CD4-positive, CD25-positive, alpha-beta regulatory T cell (primary cell): ENCODE measurements at places on chromosomes 1 and 21.

GRCh38 chr1:115299266-115299665, 38.8 kb downstream of the NGF start:
- no peak for DNase-seq

DNA sequence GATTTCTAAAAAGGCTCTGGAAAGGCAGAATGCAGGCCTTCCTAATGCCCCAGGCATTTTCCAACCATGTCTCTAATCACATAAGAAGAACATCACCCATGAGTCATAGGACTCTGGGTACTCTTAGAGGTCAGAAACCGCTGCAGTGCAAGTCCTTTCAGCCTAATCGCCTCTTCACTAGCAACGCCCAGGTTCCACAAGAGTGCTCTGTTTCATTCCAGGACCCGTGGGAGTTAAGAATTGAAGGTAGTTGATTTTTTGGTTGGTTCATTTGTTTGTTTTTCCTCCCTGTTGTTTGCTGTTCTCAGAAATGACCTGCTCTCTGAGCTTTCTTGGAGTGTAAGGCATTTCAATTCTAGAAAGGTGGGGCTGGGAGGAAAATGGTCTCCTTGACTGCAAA, 123.2 kb downstream of the NR5A2 start:
- DNase-seq: no peak

DNA sequence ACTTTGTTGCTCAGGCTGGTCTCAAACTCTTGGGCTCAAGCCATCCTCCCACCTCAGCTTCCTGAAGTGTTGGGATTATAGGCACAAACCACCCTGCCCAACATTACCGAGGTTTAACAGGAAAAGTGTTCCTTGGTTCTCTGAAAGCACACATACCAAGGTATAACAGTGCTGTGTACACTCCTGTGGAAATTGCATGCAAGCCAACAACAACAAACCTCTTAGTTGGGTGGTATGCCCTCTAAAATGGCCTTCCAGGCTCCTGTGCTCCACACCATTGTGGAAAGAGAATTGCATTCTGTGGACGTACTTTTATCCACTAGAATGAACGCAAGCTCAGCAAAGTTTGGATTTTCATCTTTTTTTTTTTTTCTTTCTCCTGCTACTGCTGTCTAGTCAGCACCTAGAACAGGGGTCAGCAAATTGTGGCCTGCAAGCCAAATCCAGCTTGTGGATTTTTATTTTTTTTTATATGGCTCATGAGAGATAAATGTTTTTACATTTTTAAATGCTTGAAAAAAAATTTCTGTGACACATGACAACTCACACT, 192.2 kb upstream of the TNR start:
- DNase-seq: no peak

DNA sequence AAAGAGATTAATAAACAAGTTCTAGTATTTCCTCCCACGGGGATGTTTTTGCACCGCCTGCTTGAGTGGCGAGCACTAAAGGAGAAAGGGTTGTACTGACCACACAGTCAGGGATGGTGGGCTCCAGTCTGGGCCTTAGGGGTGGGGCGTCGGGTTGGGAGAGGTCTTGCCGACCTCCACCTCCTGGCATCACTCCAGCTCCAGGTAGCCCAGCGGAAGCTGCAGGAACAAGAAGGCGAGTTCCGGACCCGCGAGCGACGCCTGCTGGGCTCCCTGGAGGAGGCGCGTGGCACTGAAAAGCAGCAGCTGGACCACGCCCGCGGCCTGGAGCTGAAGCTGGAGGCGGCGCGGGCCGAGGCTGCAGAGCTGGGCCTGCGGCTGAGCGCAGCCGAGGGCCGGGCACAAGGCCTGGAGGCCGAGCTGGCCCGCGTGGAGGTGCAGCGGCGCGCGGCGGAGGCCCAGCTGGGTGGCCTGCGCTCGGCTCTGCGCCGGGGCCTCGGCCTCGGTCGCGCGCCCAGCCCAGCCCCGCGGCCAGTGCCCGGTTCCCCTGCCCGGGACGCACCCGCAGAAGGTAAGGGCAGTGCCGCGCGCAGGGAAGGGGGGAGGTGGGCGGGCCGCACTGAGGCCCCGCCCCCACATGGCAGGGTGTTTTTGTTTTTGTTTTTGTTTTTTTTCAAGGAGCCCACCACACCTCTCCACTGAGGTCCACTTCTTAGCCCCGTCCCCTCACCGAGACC, 19.7 kb downstream of the MFAP2 start:
- DNase-seq: peak; percentile 71

- no peak for DNase-seq
These were observed 185.1 kb downstream of the PLPP3 start for GRCh38 chr1:56394298-56394697.

DNA sequence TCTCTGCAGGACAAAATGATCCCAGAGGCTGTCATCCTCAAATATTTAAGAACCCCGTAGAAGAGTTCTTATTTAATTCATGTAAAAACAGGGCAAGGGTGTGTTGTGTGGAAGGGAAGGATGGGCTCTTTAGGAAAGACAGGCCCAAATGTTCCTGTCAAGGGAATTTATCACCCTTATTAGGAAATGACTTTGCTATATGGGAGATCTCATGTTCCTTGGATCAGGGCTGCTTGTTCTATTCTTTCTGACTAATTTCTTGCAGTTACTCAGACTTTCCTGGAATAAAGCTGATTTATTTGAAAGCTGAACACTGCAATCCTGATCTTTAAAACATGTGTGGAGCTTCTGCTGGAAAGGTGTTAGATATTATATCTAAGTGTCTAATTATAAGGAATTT, 72.8 kb downstream of the SELENOF start:
- DNase-seq: no peak

GRCh38 chr1:203475012-203475981, at the start of gene PRELP:
Gene PRELP, plus strand, starts transcription at chr1:203475806. Its CDS starts 7,379 bp downstream, at chr1:203483185.
- DNase-seq: no peak

DNA sequence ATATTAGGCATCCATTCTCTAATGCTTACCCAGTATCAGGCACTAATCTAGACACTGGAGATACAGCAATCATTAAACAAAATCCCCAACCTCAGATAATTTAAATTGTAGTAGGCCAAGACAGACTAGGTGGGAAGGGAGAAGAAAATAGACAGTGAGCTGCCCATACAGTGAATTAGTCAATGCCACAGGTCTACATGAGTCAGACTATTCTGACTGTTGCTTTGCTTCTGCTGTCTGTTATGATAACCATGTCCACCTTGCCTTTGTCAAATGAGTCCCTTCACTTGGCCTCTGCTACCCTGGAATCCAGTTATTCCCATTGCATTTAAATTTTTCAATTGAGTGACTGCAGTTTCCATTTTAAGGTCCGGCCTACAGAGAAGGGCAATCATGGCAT, 59.5 kb downstream of the PIK3R3 start:
- no peak for DNase-seq

- DNase-seq: no peak
These were observed 4.0 kb upstream of the LAMC1 start for GRCh38 chr1:183019139-183019740.

DNA sequence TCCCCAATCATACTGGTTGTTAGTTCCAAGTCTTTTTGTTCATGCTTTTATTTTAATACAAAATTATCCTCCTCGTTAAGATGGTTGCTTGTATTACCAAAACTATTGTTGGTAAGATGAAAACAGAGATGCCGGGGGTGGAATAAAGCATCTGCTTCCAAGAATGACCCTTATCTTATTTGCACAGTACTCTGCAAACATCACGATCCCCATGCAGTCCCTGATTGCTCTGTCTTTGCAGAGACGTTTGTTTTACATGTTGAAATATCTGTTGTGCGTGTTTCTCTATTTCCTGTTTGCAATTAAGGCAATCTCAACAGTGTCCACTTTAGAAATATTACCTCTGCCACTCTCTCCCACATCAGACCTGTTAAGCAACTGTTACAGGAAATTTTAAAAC, 141.3 kb upstream of the NCAM2 start:
- no peak for DNase-seq

DNA sequence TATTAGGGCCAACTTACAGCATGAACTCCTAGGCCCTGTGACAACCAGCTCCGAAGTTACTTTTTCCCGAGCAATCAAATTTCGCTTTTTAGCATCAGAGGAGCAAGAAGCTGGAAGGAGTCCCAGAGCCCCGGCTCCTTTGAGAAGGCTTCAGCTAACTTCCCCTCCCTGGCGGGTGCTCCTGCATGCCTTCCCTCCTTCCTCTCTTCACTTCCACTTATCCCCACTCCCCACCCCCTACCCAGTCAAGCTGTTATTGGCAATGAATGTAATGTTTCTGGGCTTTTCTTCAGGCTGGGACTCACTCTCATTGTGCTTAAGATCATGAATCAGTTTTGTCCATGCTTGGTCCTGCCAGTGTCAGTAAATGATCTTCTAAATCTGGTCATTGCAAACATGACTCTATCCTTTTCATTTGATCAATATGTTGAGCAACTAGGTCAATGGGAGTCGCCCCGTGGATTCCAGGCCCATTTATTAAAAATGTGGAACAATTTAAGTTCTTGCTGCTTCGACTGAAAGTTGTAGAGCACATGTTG, 94.5 kb upstream of the TSPAN2 start:
- DNase-seq: no peak

DNA sequence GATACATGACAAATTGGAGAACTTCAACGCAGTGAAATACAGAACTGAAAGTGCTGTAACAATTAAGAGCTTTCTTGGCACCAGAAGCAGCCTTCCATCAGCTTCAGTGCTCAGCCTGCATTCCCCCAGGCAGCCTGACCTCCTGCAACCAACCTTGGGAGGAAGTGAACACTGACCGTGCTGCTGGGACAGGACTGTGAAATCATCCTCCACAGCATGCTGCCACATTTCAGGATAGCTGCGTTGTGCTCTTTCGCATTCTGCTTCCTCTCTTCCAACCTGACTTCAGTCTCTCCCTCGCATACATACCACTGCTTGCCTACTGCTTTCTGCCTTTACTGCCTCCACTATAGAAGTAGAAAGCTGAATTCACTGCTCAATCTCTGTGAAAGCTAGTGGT, 388.6 kb downstream of the RWDD3 start:
- no peak for DNase-seq

- DNase-seq: no peak
These were observed 195.4 kb downstream of the GRIK3 start for GRCh38 chr1:36838888-36839287.

DNA sequence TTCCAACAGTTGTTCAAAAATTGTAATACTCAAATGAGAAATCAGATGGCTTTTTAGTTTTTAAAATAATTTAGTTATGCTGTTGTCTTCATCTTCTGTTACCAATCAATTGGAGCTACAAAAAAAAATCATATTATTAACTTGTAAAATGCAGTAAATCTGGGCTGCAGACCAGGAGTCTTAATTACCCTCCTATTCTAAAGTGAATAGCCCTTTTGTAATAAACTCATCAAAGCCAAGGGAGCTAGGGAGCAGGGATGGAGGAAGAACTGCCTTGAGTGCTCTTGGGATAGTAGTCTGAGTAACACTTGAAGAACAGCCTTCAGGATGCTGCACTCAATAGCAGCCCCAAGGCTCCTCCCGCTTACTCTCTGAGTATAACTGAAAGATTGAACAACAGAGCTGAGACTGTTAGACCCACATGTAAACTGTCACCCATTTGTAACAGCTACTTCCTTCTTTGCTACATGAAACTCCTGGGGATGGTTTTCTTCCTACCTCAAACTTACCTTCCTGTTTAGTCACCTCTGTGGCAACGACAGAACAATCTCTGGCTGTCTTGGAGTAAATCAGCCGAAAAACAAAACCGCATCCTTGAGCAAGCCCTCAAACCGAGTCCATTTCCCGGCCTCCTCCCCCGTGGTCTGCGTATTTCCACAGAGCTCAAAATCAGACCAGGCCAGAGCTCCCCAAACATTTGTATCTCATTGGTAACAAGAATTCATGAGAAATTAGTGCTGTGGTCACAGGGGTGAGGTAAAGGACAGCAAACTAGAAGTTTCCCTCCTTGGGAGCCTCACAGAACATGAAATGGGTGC, 55.9 kb downstream of the CD58 start:
- peak; percentile 46 for DNase-seq

GRCh38 chr21:35603494-35603893, 456.8 kb downstream of the SETD4 start:
- DNase-seq: no peak

- peak; percentile 20 for DNase-seq
These were observed 13.9 kb upstream of the PDIK1L start for GRCh38 chr1:26097696-26098095.

DNA sequence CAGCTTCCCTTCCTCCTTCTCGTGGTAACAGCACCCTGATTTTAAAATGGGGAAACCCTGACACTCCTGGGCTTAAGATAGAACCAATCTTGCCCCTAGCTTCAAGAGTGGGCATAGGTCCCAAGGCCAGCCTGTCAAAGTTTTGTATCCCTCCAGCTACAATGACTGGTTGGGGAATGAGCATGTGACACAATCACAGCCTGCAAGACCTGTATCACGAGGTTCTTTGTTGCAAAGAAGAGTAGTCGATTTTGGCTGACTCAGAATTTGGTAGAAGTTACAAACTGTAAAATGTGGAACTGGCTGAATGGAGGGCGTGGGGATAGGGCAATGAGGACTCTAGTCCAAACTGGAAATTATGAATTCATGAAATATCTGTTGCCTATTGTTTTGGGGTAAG, 18.7 kb downstream of the CTSK start:
- no peak for DNase-seq

- no peak for DNase-seq
These were observed 37.8 kb upstream of the CTTNBP2NL start for GRCh38 chr1:112358061-112358770.

GRCh38 chr1:230821346-230821745, 47.0 kb downstream of the C1orf198 start:
- DNase-seq: no peak

GRCh38 chr1:5571861-5572401, 420.3 kb downstream of the NPHP4 start:
- no peak for DNase-seq

DNA sequence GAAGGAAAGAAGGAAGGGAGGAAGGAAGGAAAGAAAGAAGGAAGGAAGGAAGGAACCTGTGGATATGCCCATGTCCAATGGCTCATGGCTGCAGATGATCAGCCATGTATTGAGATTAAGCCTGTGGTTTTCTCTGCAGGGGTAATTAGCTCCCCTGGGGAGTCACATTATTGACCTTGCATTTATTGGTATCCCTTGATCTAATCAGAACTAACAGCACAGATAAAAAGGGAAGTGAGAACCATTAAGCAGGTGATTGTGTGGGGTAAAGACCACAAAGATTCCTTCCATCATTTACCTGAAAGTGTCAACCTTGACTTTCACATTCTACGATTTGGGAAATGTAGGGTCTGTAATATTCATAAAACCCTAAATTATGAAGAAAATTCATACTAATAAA, 390.7 kb downstream of the BRINP2 start:
- DNase-seq: no peak

DNA sequence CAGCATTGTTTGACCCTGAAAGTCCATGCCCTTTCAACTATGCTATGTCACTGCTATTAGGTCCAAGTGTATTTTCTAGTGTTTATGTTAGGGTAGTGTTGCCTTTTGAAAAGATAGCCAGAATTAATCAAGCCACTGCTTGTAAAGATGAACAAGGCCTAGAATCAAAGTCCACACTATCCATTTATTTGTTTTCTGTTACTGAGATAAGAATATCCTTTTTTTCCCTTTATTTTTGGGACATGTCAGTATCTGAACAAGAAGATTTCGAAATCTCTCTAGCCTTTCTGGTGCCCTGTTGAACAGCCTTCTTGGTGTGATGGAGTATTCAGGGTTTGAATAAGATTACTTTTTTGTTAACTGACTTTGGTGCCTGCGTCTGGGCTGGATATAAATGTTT, 16.7 kb downstream of the UBAP2L start:
- DNase-seq: no peak

- DNase-seq: peak; percentile 28
These were observed 553 bp upstream of the STMN1 start for GRCh38 chr1:25906644-25907300.
